ENCODE measurements at places on chromosomes 3 and 15.

DNA sequence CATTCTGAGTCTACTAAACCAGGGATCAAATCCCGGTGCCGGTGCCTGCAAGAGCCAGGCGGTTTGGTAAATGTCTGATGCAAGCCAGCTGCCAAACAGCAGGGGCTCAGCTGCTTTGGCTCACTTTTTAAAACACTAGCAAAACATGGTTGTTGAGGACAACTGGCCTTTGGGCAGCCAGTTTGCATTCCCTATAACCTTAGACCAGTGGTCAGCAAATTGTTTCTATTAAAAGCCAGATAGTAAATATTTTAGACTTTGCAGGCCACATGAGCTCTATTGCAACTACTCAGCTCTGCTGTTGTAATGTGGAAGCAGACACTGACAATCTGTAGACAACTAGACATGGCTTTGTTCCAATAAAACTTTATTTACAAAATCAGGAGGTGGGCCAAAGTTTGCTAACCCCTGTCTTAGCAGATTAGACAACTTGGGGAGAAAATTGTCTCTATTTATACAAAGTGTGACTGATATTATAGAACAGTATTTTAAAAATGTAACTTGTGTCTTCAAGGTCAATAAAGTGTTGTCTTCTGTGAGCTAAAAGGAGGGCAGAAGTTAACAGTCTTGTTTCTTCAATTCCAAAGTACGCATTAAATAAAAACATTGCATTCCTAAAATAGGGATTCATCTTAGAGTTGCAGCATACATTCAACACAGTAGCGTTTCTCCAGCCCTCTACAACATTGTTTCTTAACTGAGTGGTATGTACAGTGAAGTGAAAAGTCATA is 67.6 kb downstream of the SSUH2 start:
- no peak for DNase-seq

DNA sequence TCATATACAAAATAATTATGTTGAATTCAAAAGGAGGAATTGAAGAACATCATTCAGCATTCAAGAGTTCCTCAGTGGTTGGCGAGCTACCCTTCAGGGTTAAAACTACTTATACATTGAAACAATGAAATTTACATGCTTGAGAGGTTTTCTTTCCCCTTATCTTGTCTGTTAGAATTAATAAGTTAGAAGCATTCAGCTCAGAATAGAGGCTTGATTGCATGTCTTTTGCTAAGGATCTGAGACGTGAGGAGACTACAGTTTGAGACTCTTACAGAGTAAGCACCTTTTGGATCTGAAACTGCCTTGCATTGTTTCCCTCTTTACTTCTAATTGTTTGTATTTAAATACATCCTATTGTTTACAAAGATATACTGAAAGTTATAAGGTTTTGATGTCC is 157.6 kb downstream of the NSUN3 start:
- DNase-seq: no peak

DNA sequence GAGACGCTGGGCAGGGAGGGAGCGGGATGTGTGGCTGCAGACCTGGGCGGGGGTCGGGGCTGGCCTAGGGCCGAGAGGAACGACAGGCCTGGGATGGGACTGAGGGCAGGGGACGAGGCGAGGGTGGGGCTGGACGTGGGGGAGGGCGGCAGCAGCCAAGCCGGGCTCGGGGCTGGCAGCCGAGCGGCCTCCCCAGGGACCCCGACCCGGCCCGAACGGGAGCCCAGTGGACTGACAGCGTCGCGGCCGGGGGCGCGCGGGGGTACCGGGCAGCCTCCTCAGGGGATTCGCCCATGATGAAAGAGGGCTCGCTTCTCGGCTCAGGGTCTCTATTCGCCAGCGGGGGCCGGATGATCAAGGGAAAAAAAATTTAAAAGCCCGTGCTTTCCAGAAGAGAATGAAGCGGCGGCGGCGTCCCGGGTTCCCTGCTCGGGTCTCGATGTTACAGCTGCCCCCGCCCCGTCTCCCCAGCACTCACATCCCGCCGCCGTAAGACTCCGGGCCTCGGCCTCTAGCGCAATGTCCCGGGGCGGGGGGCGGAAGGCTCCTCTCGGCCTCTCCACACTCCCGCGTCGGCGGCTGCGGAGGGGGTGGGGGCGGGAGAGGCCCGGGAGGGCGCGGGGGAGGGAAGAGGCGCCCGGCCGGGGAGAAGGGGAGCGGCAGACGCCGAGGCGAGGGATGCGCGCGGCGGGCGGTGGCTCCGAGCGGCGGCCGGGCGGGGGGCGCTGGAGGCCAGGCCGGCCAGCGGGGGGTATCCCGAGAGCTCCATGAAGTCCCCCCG is 4.3 kb downstream of the PTH1R start:
- DNase-seq: no peak

DNA sequence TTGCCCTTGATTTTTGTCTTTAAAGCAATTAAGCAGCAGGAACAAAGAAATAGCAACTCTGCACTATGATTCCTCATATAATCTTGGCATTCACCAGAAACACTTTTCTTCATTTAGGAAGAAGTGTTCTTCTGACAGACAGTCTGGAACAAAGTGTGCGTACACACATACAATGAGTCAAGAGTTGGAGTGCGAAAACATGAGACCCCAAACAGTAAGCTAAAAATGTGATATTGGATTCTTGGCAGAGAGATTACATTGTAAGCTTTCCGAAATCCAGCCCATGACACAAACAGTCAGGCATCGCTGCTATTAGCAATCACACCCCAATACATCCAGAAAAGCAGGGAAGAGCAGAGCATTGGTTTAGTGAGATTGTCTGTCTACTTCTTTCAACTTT is 306.7 kb upstream of the TBC1D5 start:
- no peak for DNase-seq

- no peak for DNase-seq
These were observed 40.9 kb downstream of the CHST2 start for GRCh38 chr3:143160437-143160836.

- DNase-seq: peak; percentile 50
These were observed 2.3 kb downstream of the ANXA2 start for GRCh38 chr15:60395276-60396011.

DNA sequence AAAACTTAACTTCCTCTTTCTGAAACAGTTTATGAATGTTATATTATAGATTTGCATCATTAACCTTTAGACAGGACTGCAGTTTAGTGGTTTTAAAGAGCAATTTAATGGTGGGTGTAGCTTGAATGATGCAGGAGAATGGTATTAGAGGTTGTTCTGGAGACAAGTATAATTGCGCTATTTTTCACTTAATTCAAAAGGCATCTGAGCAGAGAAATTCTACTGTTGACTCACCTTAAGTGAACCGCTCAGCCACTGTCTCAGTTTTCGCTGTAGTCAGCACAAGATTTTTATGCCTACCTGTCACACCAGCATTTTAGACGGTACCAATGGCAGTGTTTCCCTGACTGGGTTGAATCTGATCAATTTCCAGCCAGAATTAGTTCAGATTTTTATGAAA is 348.8 kb upstream of the DCBLD2 start:
- DNase-seq: no peak

DNA sequence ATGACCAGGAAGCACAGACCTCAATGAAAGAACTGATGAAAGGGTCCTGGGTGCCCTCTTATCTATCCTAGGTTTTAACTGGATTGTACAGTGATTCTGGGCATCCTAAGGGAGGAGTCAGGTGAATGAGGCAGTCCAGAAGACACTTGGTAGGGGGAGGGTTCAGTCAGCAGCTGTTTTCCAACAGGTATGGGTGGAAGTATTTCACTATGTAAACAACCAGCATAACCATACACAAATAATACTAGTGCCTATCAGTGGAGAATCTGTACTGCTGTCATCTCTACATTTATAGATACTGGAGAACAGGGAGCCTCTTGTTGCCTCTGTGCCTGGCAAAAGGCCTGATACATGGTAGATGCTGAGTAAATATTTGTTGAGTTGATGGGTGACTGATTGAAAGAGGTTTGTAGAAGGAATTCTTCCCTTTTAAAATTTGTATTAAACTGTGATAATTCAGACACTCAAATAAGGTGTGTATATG is 328.5 kb downstream of the RBMS3 start:
- DNase-seq: no peak

- no peak for DNase-seq
These were observed 53.3 kb downstream of the KY start for GRCh38 chr3:134597390-134597970.

DNA sequence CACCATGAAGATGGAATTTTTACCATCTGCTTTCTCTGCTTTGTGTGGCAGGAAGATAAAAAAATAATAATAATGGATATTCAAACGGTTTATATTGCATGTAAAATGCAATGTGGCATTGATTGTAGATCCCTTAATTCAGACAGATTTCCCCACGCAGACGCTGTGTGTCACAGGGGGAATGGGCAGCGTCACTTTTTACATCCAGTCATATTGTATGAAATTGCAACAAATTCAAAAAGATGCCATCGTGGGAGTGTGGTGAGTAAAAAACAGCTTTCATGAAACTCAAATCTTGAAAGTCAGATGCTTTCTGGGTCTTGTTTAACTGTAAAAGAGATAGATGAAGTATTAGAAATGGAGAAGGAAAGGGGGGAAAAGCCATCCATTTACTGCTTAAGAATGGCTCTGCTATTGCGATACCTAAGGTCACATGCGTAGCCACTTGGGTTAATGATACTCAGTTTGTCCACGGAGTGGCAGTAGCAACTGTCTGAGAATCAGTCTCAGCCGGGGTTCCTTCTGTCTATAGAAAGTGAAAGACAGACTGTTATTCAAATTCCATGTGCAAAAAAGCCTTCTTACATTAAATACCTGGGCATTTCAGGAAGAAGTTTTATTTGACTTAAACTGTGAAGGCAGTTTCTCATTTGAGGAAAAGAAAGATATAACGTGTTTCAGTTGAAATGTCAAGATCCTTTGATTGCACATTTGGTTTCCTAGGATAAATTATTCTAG is 28.5 kb downstream of the BTD start:
- peak; percentile 90 for DNase-seq

DNA sequence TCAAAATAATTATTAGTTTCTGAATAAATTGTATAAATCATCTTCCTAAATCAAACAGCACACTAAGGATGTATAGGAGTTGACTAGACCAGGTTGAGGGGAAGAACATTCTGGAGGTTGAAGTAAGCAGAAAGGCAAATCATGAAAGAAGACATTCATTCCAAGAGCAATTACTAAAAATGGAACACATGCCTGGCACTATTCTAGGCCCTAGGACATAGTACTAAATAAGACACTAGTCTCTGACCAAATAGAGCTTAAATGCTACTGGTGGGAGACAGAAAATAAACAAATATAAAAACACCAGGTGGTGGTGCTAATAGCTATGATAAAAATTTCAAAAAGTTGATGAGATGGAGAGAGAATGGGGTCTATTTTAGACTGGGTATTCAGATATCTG is 190.1 kb downstream of the TBC1D5 start:
- no peak for DNase-seq

- DNase-seq: no peak
These were observed 8.4 kb downstream of the KBTBD8 start for GRCh38 chr3:67006460-67006859.

DNA sequence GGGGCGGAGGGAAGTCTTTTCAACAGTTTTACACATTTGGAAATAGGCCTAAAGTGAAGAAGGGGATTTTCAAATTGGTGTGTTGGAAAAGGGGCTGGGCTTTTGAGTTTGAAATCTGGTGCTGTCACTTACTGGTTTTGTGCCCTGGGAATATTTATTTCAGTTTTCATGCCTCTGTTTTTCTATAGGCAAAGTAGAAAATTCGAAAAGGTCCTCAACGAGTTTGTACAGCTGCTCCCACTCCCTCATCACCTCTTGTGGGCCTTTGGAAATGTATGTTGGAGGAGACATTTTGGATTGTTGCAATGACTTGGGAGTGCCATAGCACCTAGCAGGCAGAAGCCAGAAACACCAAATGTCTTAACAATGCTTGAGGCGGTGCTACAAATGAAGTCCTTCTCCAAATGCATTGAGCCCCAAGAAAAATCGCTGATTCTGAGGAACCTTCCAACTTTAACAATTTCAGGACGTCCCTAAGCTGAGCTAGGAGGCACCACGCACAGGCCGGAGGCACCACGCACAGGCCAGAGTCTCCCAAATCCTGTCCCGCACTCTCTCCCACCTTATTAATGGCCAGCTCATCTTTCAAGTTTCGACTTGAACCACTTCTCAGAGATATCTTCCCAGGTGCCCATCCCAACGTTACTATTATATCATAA is 639 bp upstream of the POLR2M start:
- DNase-seq: no peak

DNA sequence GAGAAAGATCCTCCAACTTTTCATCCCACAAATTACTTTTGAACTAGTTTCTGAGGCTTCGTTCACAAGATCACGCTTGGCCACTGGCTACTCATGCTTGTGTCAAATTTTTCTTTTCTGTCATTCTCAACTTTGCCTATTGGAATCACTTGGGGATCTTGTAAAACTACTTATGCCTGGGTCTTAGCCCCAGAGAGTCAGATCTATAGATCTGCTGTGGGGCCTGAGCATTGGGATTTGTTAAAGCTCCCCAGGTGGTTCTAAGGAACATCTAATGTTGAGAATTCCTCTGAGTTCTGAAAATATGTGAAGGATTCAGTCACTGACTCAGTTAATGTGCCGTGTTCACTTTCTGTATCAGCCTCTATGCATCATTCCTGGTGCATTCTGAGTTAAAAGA is 71.7 kb upstream of the VGLL3 start:
- DNase-seq: no peak

DNA sequence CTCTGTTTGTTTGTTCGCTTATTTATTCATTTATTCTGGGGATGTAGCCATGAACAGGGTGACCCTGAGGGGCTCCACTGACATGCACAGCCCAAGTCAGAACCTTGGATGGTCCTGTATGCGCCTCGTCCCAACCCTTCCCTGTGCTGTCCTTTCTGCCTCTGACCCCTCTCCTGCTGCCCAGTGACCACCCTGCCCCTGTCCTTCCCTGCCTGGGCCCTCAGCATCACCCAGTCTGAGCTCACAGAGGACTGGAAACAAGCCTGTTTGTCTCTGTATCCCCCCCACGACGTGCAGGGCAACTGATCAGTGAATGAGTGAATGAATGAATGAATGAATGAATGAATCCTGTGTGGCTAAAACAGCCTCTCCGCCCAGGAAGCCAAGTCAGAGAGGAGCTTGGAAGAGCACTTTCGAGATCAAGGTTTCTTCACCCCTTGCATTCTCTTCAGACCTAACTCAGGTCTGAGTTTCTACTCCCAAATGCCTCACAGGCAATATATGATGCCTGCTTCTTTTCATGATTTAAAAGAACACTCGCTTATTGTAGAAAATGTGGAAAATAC is 157.7 kb downstream of the SMAD6 start:
- DNase-seq: no peak

DNA sequence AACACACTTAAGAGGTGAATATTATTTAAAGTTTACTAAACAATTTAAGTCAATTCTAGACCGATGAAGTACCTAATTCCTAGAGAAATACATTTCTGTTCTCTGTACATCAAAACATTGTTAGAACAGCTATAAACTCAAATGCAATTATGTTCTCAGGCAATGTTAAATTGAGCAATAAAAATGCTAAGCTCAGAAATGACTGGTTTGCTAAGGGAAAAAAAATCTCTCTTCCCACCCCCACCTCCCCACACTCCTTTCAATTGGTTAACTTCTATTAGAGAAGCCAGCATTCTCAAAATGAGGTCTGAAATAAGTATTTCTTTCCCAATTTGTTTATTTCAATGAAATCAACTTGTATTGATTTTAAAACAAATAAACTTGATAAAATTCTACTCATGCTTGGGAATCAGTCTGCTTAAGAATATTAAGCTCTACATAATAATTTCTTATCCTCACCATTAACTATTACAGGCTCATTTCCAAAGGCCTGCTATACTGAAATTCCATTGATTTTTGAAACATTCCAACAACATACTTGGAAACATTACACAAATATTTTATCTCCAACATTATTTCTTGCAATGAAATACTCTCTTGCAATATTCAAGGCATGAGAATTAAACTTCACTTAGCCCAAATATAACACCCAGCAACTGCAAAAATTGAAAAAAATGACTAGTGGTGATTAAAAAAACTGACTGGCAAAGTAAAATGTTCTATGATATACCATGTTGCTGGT is 22.6 kb downstream of the TSPAN3 start:
- no peak for DNase-seq
